Esophagus squamous epithelium (tissue), 5 donors: ENCODE measurements at places on chromosomes 1 and 21.

DNA sequence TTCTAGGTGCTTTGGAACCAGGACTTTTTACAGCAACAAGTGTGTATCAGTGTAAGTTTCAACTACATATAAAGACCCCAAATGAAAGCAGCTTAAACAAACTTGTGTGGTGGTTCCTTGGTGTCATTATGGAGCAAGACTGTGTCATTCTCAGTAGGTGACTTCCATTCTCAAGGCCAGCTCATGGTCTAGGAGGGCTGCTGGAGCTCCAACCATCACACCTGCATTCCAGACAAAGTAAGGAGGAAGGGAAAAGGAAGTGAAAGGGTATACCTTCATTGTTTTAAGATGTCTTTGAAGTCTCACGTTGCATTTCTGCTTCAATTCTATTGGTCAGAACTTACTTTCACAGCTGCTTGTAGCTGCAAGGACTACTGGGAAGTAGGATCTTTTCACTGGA lies 188.6 kb downstream of the C1orf94 start:
- no peak for DNase-seq

DNA sequence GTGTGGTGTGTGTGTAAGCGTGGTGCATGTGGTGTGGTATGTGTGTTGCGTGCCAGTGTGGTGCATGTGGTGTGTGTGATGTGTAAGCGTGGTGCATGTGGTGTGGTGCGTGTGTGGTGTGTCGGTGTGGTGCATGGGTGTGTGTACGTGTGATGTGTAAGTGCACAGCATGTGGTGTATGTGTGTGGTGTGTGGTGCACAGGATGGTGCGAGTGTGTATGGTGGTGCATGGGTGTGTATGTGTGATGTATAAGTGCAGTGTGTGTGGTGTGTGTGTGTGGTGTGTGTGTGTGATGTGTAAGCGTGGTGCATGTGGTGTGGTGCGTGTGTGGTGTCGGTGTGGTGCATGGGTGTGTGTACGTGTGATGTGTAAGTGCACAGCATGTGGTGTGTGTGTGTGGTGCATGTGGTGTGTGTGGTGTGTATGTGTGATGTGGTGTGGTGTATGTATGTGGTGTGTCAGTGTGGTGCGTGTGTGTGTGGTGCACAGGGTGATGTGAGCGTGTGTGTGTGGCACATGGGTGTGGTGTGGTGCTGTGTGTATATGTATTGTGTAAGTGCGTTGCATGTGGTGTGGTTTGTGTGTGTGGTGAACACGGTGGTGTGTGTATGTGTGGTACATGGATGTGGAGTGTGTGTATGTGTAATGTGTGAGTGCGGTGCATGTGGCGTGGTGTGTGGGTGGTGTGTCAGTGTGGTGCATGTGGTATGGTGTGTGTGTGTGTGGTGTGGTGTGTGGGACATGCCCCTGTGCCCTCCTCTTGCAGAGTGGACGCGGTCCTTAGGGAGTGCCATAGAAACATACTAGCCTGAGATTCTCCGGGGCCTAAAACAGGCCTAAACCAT lies 1.1 kb upstream of the C2CD2 start:
- DNase-seq = no peak

DNA sequence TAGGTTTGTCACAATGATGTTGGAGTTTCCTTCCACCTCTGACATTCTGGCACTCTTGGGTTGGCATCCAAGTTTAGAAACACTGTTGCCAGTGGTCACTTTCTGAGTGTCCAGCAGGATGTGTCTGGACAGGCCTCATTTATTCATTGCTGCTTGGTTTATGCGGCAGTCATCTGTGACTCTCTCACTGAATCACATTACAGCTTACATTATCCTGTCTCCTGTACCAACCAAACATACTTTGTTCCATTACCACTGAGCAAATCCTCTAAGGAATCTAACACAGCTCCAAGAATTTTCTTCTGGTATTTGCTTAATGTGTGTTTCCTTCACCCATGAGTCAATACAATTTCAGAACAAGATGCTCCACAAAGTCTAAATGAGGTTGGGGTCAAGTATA lies 19.9 kb downstream of the SGIP1 start:
- no peak for DNase-seq

DNA sequence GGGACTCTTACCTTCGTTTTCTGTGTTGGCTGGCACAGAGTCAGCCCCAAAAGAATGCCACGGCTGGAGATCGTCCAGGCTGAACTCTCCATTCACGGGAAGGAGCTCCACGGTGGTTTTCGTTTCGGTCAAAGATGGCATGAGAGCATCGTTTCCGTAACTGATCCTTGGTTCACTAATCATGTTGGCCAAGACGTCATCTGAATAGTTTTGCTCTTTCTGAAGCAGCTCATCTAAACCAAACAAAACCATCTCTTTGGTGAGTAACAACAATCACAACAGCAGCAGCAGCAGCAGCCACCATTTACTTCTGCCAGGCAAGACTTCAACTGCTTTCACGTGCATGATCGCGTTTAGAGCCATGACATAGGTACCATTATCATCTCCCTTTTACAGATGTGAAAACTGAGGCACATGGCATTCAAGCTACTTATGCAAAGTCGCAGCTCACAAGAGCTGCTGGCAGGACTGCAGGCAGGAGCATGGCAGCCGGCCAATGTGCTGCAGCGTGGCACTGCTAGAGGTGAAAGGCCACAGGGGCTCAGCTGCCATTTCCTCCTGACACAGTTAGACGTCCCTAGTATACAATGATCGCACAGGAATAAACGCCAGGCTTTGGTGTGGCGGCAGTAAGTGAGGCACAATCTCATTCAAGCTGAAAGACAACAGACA lies 177.1 kb downstream of the GABPA start:
- no peak for DNase-seq

GRCh38 chr1:145892486-145893087 lies 6.9 kb upstream of the ANKRD35 start:
- DNase-seq = no peak

GRCh38 chr1:67843746-67844145 lies 10.5 kb upstream of the GNG12 start:
- no peak for DNase-seq

DNA sequence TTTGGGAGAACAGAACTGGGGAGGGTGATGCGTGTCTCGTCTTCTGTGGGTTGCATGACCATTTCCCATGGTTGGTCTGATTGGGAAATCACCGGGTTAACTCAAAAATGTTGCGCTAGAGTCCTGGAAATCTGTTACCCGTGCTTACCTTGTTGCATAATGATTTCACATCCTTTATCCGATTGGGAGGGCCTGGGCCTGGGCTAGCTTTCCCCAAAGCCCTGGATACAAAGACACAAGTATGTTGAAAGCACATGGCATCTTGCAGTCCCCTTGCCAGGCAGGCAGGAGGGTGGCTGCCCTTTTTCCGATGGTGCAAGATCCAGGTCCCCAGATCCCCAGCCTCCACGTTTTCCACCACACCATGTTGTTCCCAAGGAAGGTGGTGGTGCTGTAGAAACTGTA lies 582 bp downstream of the TRPM2 start:
- no peak for DNase-seq

DNA sequence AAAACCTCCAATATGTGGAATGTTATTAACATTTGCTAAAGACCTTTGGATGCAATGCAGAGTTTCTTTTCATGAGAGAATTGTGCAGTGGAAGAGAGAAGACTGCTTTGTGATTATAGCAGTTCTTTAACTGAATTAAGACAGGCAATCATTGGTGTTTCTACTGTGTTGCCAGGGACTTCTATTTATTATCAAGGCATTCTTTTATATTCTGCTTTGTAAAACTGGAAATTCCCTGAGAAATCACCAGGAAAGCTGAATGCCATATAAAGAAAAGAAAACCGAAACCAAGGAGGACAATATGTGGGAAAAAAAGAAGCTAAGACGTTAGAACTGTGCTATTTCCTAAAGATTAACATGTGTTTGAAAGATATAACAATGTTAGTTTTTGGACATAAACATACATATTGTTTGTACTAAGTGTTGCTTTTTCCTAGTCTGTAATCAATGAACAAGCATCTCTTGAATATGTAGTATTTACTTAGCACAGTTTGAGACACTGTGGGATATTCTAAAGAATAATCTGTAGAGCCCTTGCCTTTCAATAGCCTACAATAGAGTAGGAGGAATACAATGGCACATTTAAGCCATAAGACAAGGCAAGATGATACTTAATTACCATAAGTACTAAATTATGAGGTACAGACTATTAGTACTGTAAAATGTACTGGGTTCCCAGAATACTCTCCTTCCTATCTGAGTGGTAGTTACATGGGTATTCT lies 47.1 kb downstream of the EXTL2 start:
- no peak for DNase-seq

- no peak for DNase-seq
Observed at GRCh38 chr1:84505493-84506001, 639 bp upstream of the SPATA1 start.

DNA sequence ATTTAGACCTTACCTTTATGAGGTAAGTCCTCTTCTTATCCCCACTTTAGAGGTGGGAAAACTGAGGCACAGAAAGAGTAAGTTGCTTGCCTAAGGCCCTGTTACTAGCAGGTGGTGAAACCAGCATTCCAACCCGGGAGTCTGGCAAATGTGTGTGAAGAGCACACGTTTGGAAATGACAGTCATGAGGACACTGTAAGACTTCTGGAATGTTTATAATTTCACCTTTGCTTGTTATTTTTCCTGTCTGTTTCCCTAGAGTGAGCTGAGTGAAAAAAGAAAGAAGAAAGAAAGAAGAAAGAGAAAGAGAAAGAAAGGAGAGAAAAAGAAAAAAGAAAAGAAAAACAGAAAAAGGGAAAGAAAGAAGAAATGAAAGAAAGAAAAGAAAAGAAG lies 21.2 kb upstream of the LGALS8 start:
- DNase-seq = no peak

GRCh38 chr1:30955448-30956015 lies 47.0 kb upstream of the SDC3 start:
- no peak for DNase-seq

- no peak for DNase-seq
Observed at GRCh38 chr1:8382051-8382505, 64.2 kb downstream of the SLC45A1 start.

- DNase-seq = peak; percentile 41
Observed at GRCh38 chr1:161068306-161069234, 1.1 kb downstream of the ARHGAP30 start.

DNA sequence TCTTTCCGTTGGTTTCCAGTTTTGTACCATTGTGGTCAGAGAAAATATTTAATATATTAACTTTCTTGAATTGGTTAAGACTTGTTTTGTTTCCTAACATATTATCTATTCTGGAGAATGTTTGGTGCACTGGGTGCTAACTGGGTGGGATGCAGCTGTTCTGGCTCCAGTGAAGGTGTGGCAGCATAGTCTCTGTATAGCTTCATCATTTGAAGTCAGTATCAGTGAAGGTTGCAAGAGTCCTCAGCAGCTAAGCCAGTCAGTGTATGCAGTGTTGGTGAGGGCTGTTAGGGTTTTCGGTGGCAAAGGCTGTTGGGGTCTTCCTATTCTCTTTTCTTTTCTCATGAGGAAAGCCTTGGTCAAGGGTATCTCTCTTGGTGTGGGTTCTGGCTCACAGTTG lies 698.7 kb upstream of the ADGRL4 start:
- DNase-seq = no peak

DNA sequence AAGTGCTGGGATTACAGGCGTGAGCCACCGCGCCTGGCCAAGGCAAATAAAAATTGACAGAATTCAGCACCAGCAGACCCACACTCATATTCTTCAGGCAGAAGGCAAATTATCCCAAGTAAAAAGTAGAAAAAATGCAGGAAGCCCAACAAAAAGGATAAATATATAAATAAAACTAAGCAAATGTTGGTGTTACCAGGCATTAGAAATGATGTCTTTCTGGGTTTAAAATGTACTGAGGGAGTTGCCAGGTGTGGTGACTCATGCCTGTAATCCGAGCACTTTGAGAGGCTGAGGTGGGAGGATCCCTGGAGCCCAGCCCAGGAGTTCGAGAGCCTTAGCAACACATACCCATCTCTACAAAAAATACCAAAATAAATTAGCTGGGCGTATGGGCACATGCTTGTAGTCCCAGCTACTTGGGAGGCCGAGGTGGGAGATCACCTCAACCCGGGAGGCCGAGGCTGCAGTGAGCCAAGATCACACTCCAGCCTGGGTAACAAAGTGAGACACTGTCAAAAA lies 6.3 kb downstream of the INTS11 start:
- no peak for DNase-seq

GRCh38 chr1:52842643-52843310 lies at the start of gene ZYG11A:
TSS of gene ZYG11A (plus strand) at chr1:52842760. CDS start at chr1:52842884, 124 bp downstream.
- no peak for DNase-seq

DNA sequence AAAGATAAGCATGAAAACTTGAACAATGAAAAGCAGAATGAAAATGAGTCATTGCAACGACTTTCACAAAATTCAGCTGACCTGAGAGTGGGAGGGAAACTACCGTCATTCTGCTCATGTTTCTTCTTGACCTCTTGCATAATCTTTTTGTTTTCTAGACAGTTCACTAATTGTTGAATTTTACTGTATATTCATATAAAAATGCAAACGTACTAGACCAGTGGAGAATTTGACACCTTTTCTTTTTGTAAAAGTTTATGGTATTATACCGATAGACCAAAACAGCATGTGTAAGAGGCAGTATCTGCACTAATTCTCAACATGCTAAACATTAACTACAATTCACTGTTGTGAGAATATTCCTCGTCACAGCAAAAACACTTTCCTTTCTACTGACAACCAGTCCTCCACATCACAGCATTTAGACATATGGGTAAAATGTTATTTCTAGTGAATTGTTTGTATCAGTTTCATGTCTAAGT lies 137.8 kb downstream of the GREM2 start:
- DNase-seq = no peak

DNA sequence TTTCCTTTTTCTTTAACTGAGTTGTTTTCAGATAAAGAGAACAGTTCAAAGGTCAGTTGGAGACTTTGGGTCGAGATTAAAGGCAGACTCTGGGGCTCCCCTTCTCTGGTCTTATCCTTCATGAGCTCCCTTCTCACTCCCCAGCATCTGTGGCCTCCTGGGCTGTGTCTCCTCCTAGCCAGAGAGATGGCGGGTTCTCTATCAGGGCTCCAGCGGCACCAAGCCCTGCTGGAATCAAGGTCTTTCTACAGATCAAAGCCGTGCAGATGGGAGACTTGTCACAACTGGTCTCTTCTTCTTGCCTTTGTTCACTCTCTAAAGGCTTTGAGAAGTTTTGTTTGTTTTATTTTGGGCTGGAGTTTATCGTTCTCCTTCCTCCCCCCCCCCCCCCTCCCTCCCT lies 373.7 kb upstream of the C1orf174 start:
- DNase-seq = no peak

- DNase-seq = no peak
Observed at GRCh38 chr1:25810341-25811299, 9.1 kb upstream of the MTFR1L start.

DNA sequence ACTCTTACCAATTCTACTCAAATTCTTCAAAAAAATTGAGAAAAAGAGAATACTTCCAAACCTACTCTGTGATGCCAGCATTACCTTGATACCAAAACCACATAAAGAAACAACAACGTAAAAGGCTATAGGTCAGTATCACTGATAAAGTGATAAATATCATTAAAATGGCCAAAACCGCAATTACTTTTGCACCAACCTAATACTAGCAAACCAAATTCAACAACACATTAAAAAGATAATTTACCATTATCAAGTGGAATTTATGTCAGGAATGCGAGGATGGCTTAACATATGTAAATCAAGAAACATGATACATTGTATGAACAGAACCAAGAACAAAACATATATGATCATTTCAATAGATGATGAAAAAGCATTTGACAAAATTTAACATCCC lies 7.0 kb downstream of the SPAG17 start:
- no peak for DNase-seq

- no peak for DNase-seq
Observed at GRCh38 chr1:201444792-201445191, 23.3 kb upstream of the TNNI1 start.
